IPS DF 6.9 (cell line): ENCODE measurements at places on chromosomes 7 and 10.

GRCh38 chr7:55939514-55940123 is 12.1 kb upstream of the MRPS17 start:
- DNase-seq, result no peak

GRCh38 chr10:77391605-77392235 is 245.9 kb downstream of the KCNMA1 start:
- DNase-seq, result peak; percentile 82

GRCh38 chr10:21978191-21978862 is 25.2 kb downstream of the DNAJC1 start:
- no peak for DNase-seq

DNA sequence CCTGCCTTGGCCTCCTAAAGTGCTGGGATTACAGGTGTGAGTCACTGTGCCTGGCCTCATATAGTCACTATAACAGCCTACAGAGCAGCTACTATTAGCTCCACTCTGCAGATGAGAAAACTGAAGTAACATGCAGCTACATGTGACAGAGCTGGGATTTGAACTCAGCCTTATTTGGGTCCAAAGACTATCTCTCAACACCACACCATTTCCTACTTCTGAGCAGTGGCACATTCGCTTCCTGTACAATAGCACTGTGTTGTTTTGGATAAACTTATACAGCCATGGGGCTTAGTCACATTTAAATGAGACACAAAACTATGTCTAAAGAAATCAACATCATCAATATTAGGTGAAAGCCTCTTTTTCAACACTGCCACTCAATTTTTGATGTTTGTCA is 69.8 kb upstream of the DNAJB12 start:
- DNase-seq, result no peak

- DNase-seq, result no peak
Observed at GRCh38 chr7:92749327-92749755, 87.0 kb downstream of the CDK6 start.

GRCh38 chr10:71156436-71156835 is 55.9 kb upstream of the UNC5B start:
- no peak for DNase-seq

DNA sequence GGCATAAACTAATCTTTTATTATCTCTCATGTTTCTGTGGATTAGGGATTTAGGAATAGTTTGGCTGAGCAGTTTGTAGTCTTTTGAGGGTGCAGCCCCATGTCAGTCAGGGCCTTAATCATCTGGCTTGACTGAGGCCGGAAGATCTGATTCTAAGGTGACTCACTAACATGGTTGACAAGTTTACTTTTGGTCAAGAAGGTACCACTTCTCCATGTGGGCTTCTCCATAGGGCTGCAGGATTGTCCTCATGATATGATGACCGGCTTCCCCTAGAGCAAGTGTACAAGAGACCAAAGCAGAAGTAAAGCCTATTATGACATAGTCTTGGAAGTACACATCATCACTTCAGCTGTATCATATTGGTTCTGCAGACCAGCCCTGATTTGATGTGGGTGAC is 45.9 kb upstream of the OIT3 start:
- no peak for DNase-seq

DNA sequence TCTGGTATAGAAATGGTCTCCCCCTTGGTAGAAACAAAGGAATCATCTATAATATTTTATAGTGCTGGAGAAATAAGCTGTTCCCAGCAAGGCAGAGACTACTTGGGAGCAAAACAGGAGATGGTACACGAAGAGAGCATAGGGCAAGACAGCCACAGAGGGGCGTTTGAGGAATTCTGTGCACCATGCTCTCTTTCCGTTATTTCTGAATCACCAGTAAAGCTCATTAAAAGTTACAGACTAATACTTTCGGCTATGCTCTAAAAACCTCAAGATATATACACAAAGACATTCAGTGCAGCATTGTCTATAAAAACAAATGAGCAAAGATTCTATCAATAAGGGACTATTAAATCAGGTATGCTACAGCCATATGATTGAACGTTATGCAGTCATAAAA is 68.5 kb upstream of the FHIP2A start:
- DNase-seq, result no peak

GRCh38 chr7:18498341-18498740 is 2.8 kb downstream of the HDAC9 start:
- DNase-seq, result no peak

DNA sequence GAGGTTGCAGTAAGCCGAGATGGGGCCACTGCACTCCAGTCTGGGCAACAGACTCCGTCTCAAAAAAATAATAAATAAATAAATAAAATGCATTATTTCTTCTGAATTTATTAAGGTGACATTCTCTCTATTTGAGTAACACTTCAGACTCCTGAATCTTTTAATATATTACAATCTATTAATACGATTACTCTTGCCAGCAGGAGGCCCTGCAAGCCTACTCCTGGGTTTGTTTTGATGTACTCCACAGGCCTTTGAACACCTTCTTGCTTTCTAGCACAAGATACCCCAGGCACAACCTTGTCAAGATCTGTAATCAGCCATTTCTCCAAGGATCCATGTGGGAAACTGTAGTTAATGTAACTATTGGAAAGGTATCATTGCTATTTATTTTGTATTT is 63.5 kb downstream of the COBL start:
- DNase-seq, result no peak

DNA sequence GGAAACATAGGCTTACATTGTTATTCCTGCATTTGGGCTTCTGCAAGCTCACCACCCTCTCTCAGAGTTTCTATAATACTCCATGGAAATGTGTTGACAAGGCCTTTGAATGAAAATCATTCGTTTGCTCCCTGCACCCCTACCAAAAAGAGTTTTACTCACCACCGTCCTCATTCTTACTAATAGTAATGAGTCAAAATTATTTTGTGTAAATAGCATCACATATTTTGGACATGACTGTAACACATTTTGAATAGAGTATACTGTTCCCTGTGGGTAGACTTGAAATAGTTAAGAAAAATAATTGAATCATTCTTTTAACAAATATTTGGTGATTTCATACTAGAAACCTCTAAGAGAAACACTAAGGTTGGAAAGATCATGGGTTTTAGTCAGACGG is 84.6 kb downstream of the AKAP9 start:
- DNase-seq, result no peak

- no peak for DNase-seq
Observed at GRCh38 chr7:101671371-101672356, 42.6 kb upstream of the MYL10 start.

- DNase-seq, result no peak
Observed at GRCh38 chr7:140062528-140063299, at the start of gene PARP12. TSS of gene PARP12 (minus strand) at chr7:140062951. CDS start at chr7:140062847, 104 bp downstream.

- peak; percentile 63 for DNase-seq
Observed at GRCh38 chr7:33334349-33334748, 205.0 kb downstream of the BBS9 start.

- DNase-seq, result no peak
Observed at GRCh38 chr10:88858491-88858890, 6.8 kb upstream of the ANKRD22 start.

DNA sequence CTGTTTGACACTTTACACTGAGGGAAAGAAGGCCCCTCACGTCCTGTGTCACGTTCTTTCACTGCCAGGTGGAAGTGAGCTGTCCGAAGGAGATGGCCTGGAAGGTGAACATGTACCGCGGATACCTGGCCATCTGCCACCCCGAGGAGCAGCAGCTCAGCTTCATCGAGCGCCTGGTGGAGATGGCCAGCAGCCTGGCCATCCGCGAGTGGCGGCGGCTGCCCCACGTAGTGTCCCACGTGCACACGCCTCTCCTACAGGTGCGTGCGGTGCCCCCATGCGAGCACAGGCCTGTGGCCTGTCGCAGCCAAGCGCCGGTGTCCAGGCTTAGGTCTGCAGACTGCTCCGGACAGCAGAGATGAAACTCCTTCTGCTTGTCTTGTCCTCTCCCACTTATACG is 103.4 kb downstream of the TRRAP start:
- no peak for DNase-seq

DNA sequence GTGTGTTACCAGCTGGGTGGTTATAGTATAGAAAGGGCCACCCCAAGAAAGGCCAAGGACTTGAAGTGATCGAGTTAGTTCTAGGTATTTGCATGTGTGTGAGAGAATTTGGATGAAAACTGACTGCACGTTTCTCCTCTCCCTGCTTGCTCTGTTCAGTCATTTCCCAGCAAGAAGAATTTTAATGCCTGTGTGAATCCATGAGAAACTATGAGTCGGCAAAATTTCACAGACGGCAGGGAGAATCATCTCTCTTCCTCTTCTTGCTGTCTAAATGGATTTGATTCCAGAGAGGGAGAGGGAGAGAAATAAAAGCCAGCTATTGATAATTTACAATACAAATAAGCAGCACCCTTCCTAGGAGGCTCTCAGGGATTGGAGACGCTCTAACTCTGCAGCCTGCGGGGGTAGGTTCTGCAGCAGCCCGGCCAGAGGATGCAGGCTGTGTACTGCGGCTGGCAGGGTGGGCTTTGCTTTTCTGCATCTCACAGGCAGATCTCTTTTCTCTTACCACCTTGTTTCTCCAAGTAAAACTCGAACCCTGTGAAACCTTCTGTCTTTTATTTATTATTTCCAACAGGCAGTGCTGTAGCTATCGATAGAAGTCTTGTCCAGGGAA is 183.6 kb downstream of the TCF7L2 start:
- DNase-seq, result no peak

GRCh38 chr10:112816033-112816430 is 134.0 kb upstream of the TCF7L2 start:
- DNase-seq, result no peak

DNA sequence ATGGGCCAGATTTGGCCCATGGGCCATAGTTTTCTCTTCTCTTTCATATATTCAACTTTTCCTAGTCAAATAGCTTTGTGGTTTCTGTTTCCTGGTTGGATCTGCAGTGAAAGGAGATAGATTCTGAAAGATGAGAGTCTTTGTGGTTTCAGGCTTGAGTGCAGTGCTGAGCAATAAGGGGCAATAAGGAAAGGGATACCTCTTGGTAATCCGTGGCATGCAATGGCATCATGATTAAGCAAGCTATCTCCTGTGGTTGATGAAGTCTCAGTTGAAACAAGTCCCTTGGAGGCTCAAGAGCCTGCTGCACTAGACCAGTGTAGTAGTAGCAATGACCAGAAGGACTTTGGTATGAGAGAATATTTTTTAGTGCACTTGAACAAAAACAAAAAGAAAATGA is 187.7 kb upstream of the CNTNAP2 start:
- no peak for DNase-seq

GRCh38 chr7:97342512-97342911 is 225.0 kb downstream of the SDHAF3 start:
- DNase-seq, result no peak

GRCh38 chr10:100043796-100044195 is 34.0 kb upstream of the DNMBP start:
- DNase-seq, result no peak

DNA sequence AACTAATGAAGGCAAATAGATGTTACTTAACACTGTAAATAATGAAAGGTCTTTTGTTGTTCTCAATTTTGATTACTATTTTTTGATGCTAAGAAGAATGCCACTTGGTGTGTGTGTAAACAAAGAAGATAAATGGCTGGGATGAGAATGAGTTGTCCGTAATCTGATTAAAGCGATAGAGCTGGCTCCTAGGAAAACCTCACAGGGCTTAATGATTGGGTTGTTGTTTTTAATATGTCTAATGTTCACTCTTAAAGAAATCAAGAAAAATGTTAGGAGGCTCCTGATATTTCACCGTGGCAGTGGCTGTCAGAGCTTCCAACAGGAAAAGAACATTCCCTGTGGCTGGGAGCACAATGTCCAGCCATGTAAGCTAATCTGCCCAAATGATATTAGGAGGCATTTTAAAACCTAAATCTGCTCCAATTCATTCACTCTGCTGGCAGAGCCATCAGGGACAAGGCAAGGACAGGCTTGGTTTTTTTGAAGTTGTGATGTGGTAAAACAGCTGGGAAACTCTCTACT is 243.9 kb downstream of the SNX10 start:
- no peak for DNase-seq
